ENCODE measurements at places on chromosomes 6 and 20. TPM values are rescaled to one million over a fixed set of nuclear protein-coding genes. Genes with fewer than 3 reads are reported as not detected.

DNA sequence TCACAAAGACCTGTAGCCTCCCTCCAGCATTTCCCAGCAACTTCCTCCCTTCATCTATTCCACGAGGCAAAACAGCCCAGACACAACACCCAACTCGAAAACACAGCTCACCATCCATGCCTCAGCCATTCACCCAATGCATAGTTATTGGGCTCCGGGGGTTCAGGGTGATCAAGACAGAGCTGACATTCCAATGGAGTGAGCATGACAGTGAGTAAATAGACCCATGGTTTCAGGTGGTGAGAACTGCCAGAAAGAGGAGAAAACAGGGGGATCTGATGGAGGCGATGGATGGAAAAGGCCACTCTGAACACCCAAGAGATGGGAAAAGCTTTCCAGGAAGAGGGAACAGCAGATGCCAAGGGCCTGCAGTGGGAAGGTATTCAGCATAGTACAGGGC, 5.9 kb downstream of the CASS4 start:
- DNase-seq, result no peak

DNA sequence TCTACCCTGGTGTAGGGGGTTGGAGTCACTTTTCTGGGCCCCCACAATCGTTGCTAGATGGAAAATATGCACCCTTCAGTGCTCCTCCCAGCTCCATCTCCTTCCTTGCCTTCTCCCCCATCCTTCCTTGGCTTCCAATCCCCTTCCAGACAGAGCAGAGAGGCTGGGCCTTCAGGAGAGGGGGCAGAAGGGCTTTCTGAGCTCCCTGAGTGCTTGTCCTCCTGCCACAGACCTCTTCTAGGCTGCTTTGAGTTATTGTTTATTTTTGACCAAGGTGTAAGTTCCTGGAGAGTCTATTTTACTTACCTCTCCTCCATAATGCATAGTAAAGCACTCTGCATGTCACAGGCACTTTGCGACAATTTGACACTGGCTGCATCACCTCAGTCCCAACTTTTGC, 96.4 kb upstream of the CNKSR3 start:
- no peak for DNase-seq

DNA sequence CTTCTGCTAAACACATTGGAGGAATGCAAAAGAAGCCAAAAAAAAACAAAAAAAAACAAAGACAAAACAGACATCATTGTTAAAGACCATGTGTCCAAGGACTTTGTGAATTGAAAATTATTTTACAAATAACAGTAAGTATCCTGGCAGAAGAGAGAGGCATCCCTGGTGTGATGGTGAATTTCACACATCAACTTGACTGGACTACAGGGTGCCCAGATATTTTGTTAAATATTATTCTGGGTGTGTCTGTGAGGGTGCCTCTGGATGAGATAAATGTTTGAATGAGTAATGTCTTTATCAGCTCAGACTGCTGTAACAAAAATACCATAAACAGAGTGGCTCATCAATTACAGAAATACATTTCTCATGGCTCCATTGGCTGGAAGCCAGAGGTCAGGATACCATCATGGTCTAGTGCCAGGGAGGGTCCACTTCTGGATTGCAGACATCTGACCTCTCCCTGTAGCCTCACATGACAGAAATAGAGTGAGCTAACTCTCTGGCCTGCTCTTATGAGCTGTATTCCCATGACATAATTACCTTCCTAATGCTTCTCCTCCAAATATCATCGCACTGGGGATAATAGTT, 12.2 kb upstream of the C6orf118 start:
- no peak for DNase-seq

DNA sequence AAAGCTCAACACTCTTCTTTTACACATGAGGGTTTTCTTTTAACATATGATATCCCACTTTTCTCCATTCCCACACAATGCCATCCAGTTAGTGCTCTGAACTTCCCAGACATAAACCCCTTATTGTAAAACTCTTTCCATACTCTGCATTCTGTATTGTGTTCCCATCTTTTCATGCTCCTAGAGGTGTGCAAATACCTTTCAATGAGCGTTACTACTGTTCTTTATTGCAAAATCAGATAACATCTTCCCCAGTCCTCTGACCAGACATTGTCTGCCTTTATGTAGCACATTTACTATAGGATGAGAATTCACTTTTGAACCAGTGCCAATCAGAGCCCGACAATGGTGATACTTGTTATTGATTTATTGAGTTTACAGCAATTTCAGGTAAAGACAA, 296.2 kb downstream of the GRIK2 start:
- DNase-seq, result no peak

DNA sequence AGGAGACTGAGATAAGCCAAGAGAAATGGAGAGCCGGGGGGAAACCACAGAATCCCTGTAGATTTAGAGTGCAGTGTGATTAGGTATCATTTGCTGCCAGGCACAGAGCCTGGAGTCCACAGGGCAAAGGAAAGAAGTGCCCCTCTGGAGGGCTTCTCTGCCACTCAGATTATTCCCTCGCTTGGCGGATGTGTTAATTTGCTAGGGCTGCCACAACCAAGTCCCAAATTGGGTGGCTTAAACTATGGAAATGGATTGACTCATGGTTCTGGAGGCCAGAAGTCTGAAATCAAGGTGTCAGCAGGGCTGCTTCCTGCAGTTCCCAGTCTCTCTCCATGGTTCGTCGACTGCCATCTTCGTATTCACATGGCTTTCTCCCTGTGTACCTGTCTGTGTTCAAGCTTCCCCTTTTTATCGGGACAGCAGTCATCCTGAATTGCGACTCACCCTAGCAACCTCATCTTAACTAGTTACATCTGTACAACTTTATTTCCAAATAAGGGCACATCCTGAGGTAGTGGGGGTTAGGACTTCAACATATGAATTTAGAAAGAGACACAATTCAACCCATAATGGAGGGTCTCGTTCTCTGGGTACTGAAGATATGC, 122.2 kb downstream of the ANKRD60 start:
- no peak for DNase-seq

DNA sequence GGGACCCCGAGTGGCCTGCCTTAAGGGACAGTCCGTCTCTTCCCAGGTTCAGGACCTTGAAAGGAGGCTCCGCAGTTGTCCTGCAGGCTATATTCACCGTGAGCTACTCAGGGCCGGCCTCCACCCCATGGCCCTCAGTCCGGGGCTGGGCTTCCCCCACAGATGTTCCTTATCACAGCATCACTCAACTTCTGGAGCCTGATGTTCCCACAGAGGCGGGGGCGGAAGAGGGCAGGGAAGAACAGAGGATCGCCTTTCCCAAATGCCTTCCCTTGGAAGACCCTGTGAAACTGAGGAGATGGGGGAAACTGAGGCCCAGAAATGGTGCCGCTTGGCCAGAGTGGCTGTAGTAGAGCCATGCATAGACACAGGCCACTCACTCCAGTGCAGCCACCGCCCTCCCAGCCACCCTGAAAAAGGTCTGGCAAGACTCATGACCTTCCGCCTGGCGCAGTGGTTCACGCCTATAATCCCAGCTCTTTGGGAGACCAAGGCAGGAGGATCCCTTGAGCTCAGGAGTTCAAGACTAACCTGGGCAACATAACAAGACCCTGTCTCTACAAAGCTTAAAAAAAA, 4.3 kb upstream of the COX4I2 start:
- DNase-seq, result no peak

GRCh38 chr20:20562507-20562906, 149.9 kb downstream of the RALGAPA2 start:
- DNase-seq, result no peak

DNA sequence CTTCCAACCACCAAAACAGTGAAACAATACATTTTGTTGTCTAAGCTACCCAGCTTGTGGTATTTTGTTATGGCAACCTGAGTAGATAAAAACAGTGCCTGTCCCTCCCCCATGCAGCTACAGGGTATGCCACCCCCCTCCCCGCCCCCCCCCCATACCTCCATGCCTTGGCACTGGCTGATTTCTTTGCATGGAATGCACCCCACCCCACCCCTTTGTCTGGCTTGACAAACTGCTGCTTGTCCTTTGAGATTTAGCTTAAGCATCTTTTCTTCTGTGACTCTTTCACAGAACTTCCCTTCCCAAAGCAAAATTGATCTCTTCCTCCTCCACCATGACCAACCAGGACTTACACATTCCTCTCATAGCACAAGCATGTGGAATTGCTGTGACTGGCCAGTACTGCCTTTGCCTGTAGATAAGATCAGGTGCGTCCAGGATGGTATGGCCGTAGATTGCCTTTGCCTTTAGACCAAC, 64.6 kb upstream of the ADGRF1 start:
- no peak for DNase-seq

GRCh38 chr6:14804001-14804784, 441.7 kb upstream of the JARID2 start:
- no peak for DNase-seq

DNA sequence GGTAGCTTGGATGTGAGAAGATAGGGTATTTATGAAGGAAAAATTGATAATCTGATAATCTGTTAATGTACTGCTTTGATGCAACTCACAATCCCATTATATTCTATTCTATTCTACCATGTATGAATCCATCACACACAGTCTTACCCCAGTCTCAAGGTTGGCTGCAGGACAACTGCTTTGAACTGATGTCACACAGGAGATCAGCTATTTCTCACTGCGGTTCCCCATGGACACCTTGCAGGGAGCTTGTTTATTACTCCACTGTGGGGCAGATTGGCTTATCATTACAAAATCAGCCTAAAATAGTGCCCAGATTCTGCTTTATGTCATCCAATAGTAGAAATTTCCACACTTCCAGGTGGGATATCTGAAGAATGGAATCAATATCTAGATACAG, 61.0 kb upstream of the HS3ST5 start:
- DNase-seq, result no peak

DNA sequence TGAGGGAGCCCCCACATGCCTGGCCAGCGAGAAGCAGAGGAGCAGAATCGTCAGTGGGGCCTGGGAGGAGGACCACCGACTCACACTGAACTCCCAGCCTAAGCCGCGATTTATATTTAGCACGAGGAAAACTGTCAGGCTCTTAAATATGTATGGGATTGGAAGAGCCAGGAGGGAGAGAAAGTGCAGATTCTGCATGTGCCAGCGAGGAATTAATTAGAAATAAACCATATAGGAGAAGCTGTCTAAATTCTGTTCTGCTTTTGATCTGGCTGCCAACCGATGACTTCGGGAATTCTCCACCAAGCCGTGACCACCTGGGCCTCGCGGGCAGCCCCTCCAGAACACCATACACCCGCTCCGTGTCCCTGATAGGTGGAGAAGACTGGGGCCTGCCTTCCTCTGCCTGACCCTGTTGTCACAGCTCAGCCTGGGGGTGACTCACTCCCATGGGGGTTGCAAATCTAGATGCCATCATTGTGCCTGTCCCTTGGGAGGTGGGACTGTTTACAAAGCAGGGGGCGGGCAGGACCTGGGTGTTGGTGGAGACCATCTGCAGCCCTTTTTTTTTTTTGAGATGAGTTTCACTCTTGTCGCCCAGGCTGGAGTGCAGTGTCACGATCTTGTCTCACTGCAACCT, 91.1 kb upstream of the PMEPA1 start:
- DNase-seq, result no peak

VWA7 gene
- 10.2 TPM for polyA plus RNA-seq

TINAG gene
- 73.0 TPM for polyA plus RNA-seq

SKIC2 gene
- 55.0 TPM for polyA plus RNA-seq

HCRTR2 gene
- 0.34 TPM for polyA plus RNA-seq

TOX2 gene
- 4.7 TPM for polyA plus RNA-seq

NHSL1 gene
- polyA plus RNA-seq, result 4.4 TPM

MTO1 gene
- polyA plus RNA-seq, result 14.9 TPM

CALHM4 gene
- 0.60 TPM for polyA plus RNA-seq

HS3ST5 gene
- polyA plus RNA-seq, result not detected

Measured in kidney (tissue), 22 donors.